HCT116 (cell line): ENCODE measurements at places on chromosomes 2 and 18.

DNA sequence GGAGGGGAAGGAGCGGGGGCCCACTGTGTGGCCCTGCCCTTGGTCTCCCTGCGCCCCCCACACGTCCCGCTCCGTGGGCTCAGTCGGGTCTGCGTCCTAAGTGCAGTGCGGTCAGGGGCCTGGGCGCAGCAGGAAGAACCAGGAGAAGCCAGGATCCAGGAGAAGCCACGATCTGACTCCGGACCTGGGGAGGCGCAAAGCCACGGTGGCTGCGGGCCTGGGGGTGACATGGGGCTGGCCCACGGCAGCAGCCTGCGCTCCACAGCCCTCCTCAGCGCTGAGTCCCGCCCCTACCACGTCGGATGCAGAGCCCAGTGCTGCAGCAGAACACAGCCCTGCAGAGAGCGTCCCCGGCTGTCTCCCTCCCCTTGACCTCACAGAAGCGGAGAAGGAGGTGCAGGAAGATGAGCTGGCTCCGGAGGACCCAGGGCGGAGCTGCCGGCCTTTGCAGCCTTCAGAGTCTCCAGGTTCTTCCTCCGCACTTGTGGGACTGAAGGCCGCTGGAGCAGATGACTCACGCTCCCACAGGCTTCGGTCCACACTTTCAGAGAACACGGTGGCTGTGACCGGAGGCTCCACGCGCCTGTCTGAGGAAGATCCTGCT lies 589.2 kb upstream of the SALL3 start:
- no peaks in the 10 kb centered on the region for H3K27me3 ChIP-seq
- H3K27ac ChIP-seq = no peak overlapping the region
- no peak for DNase-seq
- H3K4me3 ChIP-seq = no peak overlapping the region
- no peaks in the 10 kb centered on the region for H3K36me3 ChIP-seq

- no peak overlapping the region for H3K27ac ChIP-seq
- no peaks in the 10 kb centered on the region for H3K36me3 ChIP-seq
- no peaks in the 10 kb centered on the region for H3K4me1 ChIP-seq
Observed at GRCh38 chr2:573805-574392, 103.3 kb downstream of the TMEM18 start.

GRCh38 chr2:160305081-160305750 lies 105.1 kb upstream of the ITGB6 start:
- no peak overlapping the region for H3K4me3 ChIP-seq
- no peaks in the 10 kb centered on the region for H3K4me1 ChIP-seq

- no peak overlapping the region for H3K4me3 ChIP-seq
- H3K27me3 ChIP-seq = no peaks in the 10 kb centered on the region
- H3K27ac ChIP-seq = no peak overlapping the region
Observed at GRCh38 chr2:125444106-125444505, 1211.9 kb upstream of the GYPC start.

GRCh38 chr2:63692002-63692606 lies 103.3 kb downstream of the MDH1 start:
- peak; percentile 31 for DNase-seq
- H3K27me3 ChIP-seq = no peaks in the 10 kb centered on the region
- no peak overlapping the region for H3K27ac ChIP-seq
- no peaks in the 10 kb centered on the region for H3K4me1 ChIP-seq
- no peak overlapping the region for H3K4me3 ChIP-seq

- H3K36me3 ChIP-seq = no peaks in the 10 kb centered on the region
- no peak overlapping the region for H3K27ac ChIP-seq
- no peak overlapping the region for H3K4me3 ChIP-seq
- DNase-seq = no peak
Observed at GRCh38 chr18:36627637-36628036, 201.2 kb downstream of the TPGS2 start.

- no peak overlapping the region for H3K4me3 ChIP-seq
- no peak for DNase-seq
- H3K27me3 ChIP-seq = no peaks in the 10 kb centered on the region
- peaks cover 11% of the 10 kb centered on the region; the same call in 1 of the 2 replicates for H3K4me1 ChIP-seq
- no peak overlapping the region for H3K27ac ChIP-seq
Observed at GRCh38 chr18:57697426-57697825, 75.8 kb upstream of the NARS1 start.

GRCh38 chr2:130337735-130338325 lies 4.9 kb upstream of the IMP4 start:
- no peak for DNase-seq
- H3K4me3 ChIP-seq = no peak overlapping the region
- H3K36me3 ChIP-seq = peaks cover 4% of the 10 kb centered on the region
- H3K27me3 ChIP-seq = no peaks in the 10 kb centered on the region

DNA sequence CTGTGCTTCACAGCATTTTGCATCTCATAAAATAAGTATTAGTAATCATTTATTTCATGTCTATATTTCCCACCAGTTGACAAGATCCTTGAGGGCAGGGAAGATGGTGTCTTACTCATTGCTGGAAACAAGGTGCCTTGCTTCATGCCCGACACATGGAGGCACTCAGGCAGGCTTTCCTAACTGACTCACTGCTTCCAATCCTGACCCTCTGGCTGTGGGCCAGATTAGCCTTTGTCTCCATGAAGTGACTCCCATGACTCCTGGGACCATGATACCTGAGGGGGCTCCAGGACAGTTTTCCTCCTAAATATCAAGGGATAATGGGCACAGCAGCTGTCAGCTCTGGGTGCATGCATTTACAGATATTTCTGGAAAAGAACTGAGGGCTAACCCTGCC lies 275.1 kb downstream of the AGPS start:
- DNase-seq = no peak
- H3K4me1 ChIP-seq = no peaks in the 10 kb centered on the region
- no peaks in the 10 kb centered on the region for H3K27me3 ChIP-seq
- no peak overlapping the region for H3K27ac ChIP-seq
- no peak overlapping the region for H3K4me3 ChIP-seq

GRCh38 chr2:162199913-162200312 lies 43.3 kb downstream of the FAP start:
- no peaks in the 10 kb centered on the region for H3K27me3 ChIP-seq
- no peak overlapping the region for H3K4me3 ChIP-seq
- H3K27ac ChIP-seq = no peak overlapping the region
- no peak for DNase-seq

- H3K27me3 ChIP-seq = no peaks in the 10 kb centered on the region
- H3K36me3 ChIP-seq = no peaks in the 10 kb centered on the region
- DNase-seq = no peak
- H3K27ac ChIP-seq = no peak overlapping the region
- no peaks in the 10 kb centered on the region for H3K4me1 ChIP-seq
Observed at GRCh38 chr2:11307764-11308415, 36.5 kb downstream of the ROCK2 start.

DNA sequence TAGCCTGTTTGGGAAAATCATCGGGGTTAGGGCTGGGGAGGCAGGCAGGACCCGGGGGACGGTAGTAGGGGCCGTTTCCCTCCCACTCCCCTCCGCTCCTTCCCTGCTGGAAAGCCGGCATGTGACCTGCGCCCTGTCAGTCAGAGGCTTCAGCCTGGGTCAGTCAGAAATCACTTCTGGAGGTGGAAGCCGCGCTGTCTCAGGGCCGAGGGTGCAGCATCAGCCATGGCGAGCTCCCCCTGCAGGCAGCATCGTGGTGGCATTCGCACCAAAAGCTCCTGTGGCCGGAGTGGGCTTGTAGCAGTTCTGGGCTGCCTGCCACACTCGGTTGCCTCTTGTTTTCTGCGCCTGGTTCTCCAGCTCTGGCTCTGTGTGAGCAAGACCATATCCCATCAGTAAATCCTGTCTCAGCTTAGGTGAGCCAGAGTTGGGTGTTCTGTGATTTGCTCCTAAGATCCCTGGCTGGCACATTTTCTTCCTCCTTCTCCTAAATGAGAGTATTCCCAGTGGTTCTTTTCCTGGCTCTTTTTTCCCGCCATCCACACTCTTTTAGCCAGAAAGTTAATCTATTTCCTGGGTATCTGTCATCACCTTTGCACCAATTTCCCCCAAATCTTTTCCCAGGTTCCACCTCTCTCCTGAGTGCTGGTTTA lies 123.9 kb upstream of the CD302 start:
- H3K4me1 ChIP-seq = no peaks in the 10 kb centered on the region
- H3K27ac ChIP-seq = no peak overlapping the region
- H3K4me3 ChIP-seq = no peak overlapping the region; the same call in 1 of the 2 replicates
- peak; percentile 52 for DNase-seq
- no peaks in the 10 kb centered on the region for H3K36me3 ChIP-seq

- H3K36me3 ChIP-seq = no peaks in the 10 kb centered on the region
- H3K4me3 ChIP-seq = no peak overlapping the region
- DNase-seq = no peak
- H3K4me1 ChIP-seq = no peaks in the 10 kb centered on the region
- H3K27ac ChIP-seq = no peak overlapping the region
Observed at GRCh38 chr18:55509631-55510324, 78.2 kb downstream of the TCF4 start.

- no peaks in the 10 kb centered on the region for H3K4me1 ChIP-seq
- no peaks in the 10 kb centered on the region for H3K27me3 ChIP-seq
- H3K4me3 ChIP-seq = no peak overlapping the region
- DNase-seq = no peak
- H3K36me3 ChIP-seq = no peaks in the 10 kb centered on the region
- no peak overlapping the region for H3K27ac ChIP-seq
Observed at GRCh38 chr18:79526468-79527460, 131.0 kb downstream of the NFATC1 start.

GRCh38 chr18:12839526-12840196 lies 44.4 kb downstream of the PTPN2 start:
- no peak overlapping the region for H3K27ac ChIP-seq
- H3K4me3 ChIP-seq = no peak overlapping the region
- H3K27me3 ChIP-seq = no peaks in the 10 kb centered on the region
- H3K4me1 ChIP-seq = peaks cover 9% of the 10 kb centered on the region

DNA sequence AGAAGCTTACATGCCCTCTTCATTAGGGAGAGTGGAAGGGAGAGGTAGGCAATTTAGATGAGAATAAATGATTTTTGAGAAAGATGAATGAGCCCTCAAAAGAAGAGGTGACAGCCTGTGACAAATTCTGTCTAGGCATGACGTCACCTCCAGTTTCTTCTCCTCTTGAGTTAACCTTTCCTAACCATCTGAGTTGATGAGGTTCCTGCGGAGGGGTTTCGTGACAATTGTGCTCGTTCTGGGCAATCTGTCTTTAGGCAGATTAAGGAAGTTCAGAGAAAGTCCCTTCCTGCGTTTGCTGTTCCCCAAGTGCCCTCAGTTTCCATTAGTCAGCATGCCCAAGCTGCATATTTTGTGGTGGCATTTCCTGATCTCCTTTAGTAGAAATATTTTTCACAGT lies 640.2 kb upstream of the SYT4 start:
- H3K4me1 ChIP-seq = no peaks in the 10 kb centered on the region
- no peak for DNase-seq
- no peak overlapping the region for H3K4me3 ChIP-seq
- H3K36me3 ChIP-seq = no peaks in the 10 kb centered on the region

GRCh38 chr2:230932556-230933511 lies 7.8 kb upstream of the GPR55 start:
- no peaks in the 10 kb centered on the region for H3K4me1 ChIP-seq

- H3K27ac ChIP-seq = no peak overlapping the region
- no peak overlapping the region for H3K4me3 ChIP-seq
- no peak for DNase-seq
- no peaks in the 10 kb centered on the region for H3K4me1 ChIP-seq
- no peaks in the 10 kb centered on the region for H3K36me3 ChIP-seq
Observed at GRCh38 chr18:30491815-30492551, 550.6 kb downstream of the DSC3 start.

DNA sequence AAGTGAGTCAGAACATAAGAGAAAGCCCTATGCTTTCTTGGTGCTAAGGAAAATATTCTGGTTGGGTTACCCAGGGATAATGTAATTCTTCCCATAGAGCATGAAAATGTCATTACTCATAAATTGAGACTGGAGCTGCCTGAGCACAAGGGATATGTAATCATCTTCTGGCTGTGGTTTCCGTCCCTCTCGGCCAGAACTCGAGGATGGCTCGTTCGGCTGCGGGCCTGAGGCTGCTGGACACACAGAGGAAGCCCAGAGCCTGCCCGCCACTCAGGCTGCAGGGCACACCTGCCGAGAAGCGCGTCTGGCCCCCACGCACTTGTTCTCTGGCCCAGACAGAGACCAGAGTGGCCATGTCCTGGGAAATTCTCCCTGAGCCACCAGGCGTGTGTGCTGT lies 104.9 kb downstream of the ASAP2 start:
- H3K36me3 ChIP-seq = no peaks in the 10 kb centered on the region
- no peaks in the 10 kb centered on the region for H3K27me3 ChIP-seq
- H3K27ac ChIP-seq = no peak overlapping the region
- DNase-seq = no peak
- H3K4me1 ChIP-seq = peaks cover 17% of the 10 kb centered on the region; the same call in 1 of the 2 replicates

DNA sequence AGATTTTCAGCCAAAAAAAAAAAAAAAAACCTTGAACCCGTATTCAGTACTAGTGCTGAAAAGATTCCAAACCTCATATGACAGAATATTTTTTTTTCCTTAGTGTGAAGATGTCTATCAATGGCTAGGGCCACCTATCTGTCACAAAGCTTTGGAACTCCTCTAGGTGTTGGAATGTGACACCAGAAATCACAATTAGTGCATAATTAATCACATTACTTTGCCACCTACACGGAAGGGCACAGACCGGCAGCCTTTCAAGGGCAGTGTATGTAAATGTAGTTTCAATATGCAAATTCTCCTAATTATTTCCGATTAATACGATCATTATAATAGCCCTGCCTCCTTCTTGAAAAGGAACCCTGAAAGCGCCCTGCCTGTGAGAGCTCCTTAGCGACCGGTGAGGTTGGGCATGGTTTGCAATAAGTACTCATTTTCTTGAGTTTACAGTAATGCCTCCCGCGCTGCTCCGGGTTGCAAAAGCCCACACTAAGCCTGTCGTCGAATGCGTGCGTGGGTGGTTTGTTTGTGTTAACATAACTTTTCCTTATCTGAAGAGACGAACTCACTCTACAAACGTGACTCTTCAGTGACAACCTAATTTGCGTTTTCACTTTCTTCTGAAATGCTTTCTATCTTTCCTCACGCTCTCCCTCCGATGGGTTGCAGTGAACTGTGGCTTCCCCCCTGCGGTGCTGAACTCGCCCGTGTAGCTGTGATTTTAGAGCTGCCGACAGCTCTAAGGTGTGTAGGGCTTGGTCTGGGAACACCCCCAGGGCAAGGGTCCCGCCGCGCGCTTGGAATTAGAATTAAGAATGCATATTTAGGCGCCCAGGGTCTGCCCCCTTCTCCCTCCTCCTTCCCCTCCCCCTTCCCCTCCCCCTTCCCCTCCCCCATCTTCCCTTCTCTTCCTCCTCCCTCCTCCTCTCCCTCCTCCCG lies 765 bp upstream of the ID2 start:
- peak; percentile 48 for DNase-seq
- peak overlapping the region; percentile 60 for H3K4me3 ChIP-seq
- H3K4me1 ChIP-seq = peaks cover 65% of the 10 kb centered on the region
- H3K27me3 ChIP-seq = no peaks in the 10 kb centered on the region

GRCh38 chr2:24182507-24182906 lies 7.7 kb downstream of the FAM228A start:
- no peak overlapping the region for H3K4me3 ChIP-seq
- DNase-seq = no peak
- H3K27ac ChIP-seq = no peak overlapping the region
- H3K27me3 ChIP-seq = no peaks in the 10 kb centered on the region

- H3K4me3 ChIP-seq = no peak overlapping the region
- no peaks in the 10 kb centered on the region; the same call in 1 of the 2 replicates for H3K4me1 ChIP-seq
- no peak for DNase-seq
- H3K36me3 ChIP-seq = no peaks in the 10 kb centered on the region
- no peak overlapping the region for H3K27ac ChIP-seq
Observed at GRCh38 chr18:79852561-79853302, 55.0 kb downstream of the KCNG2 start.

- no peaks in the 10 kb centered on the region for H3K27me3 ChIP-seq
- no peak overlapping the region for H3K4me3 ChIP-seq
Observed at GRCh38 chr18:48340560-48340959, 68.6 kb downstream of the ZBTB7C start.

- no peak overlapping the region for H3K27ac ChIP-seq
- no peaks in the 10 kb centered on the region for H3K4me1 ChIP-seq
- H3K4me3 ChIP-seq = no peak overlapping the region
- H3K36me3 ChIP-seq = no peaks in the 10 kb centered on the region
Observed at GRCh38 chr2:11363868-11364564, 19.6 kb upstream of the ROCK2 start.
